ENCODE measurements at places on chromosomes 2 and 18.

- DNase-seq = peak; percentile 82
Observed at GRCh38 chr2:159891917-159892730, 94.1 kb upstream of the CD302 start.

- no peak for DNase-seq
Observed at GRCh38 chr18:9293948-9294347, 40.6 kb upstream of the TWSG1 start.

DNA sequence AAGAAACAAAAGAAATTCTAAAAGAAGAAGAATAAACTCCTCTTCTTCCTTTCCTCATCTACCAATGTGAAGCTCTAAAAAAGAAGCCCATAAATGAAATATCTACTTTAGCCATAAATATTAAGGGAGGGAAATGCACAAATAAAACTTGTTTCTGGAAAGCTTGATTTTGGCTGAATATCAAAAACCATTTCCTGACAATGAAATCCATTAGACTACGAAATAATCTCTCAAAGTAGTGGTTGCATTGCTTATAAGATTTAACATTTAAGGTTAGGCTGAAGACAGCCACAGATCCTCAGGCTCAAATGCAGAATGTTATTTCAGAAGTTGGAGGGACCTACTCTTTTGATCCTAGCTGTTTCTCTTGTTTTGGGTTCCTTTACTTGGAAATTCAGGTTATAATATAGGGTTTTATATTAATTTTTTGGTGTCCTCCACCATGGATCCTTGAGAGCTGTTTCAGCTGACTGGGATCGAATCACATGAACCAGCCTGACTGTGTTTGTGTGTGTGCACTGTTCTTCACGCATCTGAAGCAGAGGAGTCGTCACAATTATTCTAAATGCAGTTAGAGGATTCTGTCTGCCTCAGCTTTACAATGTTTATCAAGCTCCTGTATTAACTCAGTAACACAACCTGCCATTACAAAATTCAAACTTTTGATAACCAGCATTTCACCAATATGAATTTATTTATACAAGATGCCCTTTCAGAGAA, 474.8 kb downstream of the ARHGAP15 start:
- no peak for DNase-seq

DNA sequence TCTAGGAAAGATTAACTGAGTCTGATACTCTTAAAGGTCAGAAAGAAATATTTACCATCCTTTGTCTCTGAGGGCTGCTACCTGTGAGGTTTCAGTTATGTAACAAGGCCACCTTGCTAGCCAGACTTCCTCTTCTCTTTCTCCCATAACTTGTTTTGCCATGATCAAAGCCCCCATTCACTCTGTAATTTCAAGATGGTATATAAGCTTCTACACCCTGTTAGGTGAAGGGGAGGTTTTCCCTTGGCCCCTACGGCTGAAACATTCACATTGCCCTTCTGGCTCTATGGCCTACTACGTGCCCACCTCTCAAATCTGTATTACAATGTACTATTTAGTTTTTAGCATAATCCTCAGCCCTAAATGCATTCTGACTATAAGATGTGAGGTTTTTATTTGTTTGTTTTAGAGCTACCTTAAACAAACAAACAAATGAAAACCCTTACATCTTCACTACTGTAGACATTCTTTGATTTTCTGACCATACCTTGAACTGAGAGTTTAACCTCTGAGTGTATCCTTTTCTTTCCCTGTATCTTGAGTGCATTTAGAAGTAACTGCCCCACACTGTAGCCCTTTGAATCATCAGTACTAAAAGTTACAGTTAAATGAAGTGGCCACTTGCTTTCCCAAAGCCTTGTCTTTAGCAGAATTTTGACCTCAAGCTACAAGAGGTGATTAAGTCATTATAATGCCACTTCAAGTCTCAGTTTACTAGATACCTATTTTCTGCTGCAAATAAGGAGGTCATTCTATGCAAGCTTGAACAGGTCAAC, 332.2 kb downstream of the SOCS6 start:
- no peak for DNase-seq

GRCh38 chr18:68893354-68893753, 95.5 kb downstream of the CCDC102B start:
- DNase-seq = no peak

- DNase-seq = peak; percentile 3
Observed at GRCh38 chr2:147632198-147632597, 212.6 kb upstream of the ACVR2A start.

GRCh38 chr2:199144036-199144435, 313.7 kb downstream of the SATB2 start:
- DNase-seq = peak; percentile 11

DNA sequence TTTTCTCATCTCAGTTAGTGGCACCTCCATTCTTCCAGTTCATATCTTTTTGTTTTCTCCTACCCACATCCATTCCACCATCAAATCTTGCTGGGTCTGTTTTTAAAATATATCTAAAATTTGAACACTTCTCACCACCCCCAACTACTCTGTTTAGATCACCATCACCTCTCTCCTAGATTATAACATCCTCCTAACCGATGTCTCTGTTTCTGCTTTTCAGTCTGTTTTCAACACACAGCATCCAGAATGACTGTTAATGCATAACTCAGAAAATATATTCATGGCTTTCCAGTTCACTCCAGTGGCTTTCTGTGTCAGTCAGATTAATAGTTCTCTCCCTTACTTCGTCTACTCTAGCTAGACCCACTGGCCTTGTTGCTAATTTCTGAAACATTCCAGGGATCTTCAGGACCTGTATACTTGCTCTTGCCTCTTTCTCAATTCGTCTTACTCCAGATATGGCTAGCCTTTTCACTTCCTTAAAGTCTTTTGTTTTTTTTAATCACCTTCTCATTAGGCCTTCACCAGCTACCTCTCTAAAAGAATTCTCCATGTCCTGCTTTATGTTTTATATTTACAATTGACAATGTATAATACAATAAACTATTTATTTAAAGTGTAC, 105.3 kb downstream of the COMMD1 start:
- DNase-seq = no peak

DNA sequence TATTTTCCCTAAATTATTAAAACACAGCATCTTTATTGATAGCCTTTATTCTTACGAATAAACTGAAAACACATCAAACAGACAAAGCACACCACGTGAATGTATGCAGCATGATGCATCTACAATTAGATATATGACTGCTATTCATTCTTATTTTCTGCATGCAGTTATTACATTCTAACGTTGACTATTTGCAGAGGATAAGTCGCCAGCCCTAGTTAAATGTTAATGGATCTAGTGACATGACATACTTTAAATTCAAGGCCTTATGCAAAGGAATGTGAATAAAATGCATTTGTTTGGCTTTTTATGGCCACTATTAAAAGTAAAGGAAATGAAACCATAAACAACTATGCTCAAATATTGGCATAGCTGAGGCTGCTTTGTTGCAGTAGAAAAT, 172.4 kb downstream of the MAP2 start:
- DNase-seq = no peak

DNA sequence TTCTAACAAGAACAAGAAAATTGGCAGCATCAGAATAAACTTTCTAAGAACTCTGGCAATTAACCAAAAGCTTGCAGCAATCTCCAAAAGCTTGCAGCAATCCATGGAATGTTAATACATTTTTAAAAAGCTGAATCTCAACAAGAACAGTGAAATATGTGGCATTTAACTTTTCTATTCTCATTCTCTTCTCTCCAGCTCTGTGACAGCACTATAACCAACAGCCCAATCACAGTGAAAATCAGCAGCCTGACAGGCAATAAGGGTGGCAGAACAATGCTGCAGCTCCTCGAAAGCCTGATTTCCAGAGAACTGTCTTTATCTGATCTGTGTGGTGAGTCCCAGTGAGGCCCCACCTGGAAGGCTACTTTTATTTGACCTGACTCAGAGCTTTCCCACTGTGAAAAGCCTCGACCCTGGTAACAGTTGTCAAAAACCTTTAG, 60.0 kb downstream of the TMEM131 start:
- DNase-seq = peak; percentile 87

- DNase-seq = no peak
Observed at GRCh38 chr2:182804128-182804527, 62.3 kb downstream of the FRZB start.

- no peak for DNase-seq
Observed at GRCh38 chr2:161594445-161594844, 29.8 kb upstream of the SLC4A10 start.

DNA sequence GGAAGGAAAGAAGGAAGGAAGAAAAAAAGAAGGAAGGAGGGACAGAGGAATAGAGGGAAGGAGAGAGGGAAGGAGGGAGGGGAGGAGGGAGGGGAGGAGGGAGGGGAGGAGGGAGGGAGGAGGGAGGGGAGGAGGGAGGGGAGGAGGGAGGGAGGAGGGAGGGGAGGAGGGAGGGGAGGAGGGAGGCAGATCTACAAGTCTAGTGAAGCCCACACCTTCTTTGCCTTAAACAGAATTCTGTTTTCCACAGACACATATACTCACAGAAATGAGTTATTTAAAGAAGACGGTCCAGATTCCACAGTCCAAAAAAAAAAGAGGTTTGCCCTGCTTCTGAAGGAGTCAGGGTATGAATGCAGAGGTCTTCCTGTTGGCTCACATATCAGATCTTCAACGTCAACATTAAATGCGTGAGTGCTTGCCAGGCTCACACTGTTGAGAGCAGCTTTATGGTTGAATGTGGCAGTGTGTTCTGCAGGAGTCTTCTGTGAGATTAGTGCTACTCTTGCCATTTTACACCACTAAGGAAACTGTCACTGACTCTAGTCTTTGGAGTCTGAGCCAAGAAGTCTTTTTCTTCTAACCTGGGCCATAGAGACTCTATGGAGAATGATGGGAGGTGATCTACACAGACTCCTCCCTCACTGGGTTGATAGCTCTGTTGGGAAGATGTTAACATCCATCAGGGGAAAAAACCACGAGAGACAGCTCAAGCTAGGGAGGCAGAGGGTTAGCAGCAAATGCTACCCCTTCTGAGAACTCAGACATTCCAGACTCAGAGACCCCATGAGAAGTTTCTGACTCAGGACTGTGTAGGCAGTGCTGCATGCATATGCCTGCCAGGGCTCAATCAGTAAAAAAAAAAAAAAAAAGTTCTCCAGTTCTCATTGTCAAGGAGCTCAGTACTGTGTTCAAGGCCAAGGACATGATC, 23.3 kb downstream of the PAX8 start:
- DNase-seq = peak; percentile 44

GRCh38 chr18:77461062-77461688, 211.5 kb downstream of the GALR1 start:
- DNase-seq = no peak

- no peak for DNase-seq
Observed at GRCh38 chr2:4012197-4012596, 308.8 kb downstream of the DCDC2C start.

DNA sequence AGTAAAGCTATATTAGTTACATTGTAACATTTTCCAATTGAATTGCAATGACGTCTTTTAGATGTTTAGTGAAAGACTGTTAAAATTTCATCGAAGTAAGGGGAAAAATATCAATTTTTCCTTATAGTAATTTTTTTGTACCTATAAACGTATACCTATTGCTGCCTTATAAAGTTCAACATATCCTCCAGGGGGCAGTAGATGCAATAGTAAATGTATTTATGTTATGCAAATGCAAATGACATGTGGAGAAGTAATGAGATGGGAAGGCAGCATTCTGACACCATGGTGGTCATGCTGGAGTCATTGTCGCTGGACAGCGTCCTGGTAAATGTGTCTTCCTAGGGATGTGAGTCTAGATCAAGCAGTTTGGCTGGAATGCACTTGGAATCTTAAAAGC, 38.7 kb downstream of the MSTN start:
- peak; percentile 41 for DNase-seq

DNA sequence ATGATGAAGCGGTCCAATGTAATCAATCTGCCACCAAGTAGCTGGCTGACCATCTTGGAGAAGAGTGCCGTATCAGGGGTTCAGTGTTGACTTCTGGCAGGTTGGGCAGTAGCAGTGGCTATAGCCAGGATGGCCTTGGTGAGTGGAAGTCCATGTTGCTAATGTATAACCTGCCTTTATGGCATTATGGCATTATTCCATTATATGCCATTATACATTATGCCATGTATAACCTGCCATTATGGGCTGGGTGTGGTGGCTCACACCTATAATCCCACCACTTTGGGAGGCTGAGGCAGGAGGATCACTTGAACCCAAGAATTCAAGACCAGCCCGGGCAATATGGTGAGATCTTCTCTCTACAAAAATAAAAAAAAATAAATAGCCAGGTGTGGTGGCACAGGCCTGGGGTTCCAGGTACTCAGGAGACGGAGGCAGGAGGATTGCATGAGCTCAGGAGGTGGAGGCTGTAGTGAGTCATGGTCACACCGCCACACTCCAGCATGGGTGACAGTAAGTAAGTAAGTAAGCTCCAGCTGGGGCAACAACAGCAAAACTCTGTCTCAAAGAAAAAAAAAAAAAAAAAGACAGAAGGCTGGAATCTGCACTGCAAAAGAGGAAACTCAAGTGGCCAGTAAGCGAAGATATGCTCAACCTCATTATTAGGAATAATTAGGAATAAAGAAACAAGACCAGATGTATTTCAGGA, 24.4 kb upstream of the EMILIN2 start:
- DNase-seq = no peak

DNA sequence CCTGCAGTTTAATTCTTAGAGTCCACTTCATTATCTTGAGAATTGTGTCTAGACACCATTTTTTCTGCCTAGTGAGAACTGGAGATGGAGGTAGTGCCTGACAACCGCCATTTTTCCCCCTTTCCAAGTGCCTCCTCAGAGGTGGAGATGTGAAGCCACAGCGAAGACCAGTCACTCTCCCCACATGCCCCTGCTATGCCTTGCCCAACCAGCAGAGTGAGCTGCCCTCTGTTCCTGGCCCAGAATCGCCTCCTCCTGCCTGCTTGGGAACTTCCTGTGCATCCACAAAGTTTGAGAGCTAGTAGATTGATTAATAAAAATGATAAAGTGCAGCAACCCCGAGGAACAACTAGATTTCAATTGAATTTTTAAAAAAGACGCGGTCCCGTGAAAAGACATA, 123.3 kb downstream of the CLIP4 start:
- DNase-seq = no peak

- peak; percentile 45 for DNase-seq
Observed at GRCh38 chr18:46333431-46334135, 229.4 kb downstream of the HAUS1 start.

GRCh38 chr2:218168635-218169462, 2.1 kb upstream of the CXCR1 start:
- peak; percentile 37 for DNase-seq

DNA sequence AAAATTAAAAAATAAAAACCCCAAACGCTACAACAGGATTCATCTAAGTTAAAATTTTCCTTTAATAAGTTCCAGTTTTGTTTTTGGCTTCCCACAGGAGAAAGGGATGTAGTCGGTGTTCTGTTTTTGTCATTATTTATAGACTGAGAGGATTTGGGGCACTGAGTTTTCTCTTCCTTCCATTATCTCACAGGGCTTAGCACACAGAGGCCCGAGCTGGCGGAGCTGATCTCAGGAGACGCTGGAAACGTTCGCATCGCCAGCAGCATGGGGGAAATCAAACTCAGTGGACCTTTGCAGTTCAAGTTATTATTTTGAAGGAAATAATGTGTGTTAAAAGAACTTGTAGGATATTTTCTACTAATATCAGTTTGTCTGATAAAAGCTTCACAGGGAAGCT, 669.7 kb upstream of the SALL3 start:
- DNase-seq = no peak

All from fibroblast of skin of right biceps (primary cell).